Endothelial cell of umbilical vein (primary cell): ENCODE measurements at places on chromosomes 4 and X.

GRCh38 chr4:7630568-7631287, 196.0 kb upstream of the PSAPL1 start:
- no peak for DNase-seq

- no peak for DNase-seq
These were observed 173.5 kb upstream of the FMR1 start for GRCh38 chrX:147738265-147738664.

- DNase-seq, result no peak
These were observed 1073.7 kb downstream of the PCDH7 start for GRCh38 chr4:31793907-31794306.

DNA sequence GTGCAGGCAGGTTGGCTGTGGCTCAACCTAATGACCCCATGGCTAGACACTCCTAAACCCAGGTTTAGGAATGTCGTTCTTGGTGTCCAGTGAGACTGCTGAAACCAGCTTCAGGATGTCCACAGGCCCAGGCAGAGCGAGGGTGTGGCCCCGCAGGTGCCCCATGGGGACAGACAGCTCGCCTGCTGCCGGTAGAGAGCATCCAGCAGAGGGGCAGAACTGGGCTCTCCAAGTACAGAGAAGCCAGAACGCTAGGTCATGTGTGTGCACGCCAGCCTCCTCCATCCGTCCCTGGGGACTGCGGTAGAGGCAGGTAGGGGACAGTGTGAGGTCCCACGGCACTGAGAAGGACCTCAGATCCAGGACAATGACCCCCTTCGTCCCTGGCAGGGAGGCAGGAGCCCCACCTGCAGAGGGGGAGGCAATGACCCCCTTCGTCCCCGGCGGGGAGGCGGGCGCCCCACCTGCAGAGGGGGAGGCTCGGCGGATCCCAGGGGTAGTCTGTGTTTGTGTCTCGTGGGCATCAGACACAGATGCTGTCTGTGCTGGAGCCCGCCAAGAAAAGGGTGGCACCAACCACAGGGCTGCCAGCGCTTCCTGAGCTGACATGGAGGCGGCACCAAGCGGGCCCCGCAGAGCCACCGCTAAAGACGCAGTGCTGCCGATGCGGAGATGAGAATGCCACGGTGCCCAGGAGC, 118.4 kb downstream of the FAM53A start:
- DNase-seq, result no peak

DNA sequence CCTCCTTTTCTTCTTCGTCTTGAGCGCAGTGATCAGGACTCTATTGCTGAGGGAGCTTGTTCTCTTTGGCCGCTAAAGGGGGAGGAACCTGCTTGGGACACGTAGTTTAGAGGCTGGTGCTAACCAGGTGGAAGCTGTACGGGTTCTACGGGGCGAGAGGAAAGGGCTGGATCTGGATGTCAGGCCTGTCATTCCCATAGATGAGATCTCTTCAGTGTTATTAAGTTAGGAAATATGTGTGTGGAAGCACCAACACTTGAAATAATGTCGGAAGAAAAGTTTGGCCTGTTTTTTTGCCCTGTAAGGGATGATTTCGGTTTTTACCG, 643 bp downstream of the SRP72 start:
- DNase-seq, result peak; percentile 67

GRCh38 chr4:76250962-76251361, 559 bp upstream of the FAM47E start:
- peak; percentile 10 for DNase-seq

GRCh38 chr4:139628184-139629012, 37.2 kb upstream of the MGST2 start:
- DNase-seq, result no peak

- DNase-seq, result peak; percentile 42
These were observed 195.7 kb downstream of the GASK1B start for GRCh38 chr4:157977086-157977485.
